ENCODE measurements at places on chromosomes 2 and 18.

- H3K4me1 ChIP-seq, result no peaks in the 10 kb centered on the region
- H3K27me3 ChIP-seq, result no peaks in the 10 kb centered on the region
- DNase-seq, result no peak
- H3K36me3 ChIP-seq, result no peaks in the 10 kb centered on the region
- no peak overlapping the region for H3K4me3 ChIP-seq
- H3K27ac ChIP-seq, result no peak overlapping the region
Observed at GRCh38 chr2:62467100-62467474, 38.9 kb downstream of the TMEM17 start.

- no peak for DNase-seq
- no peak overlapping the region for H3K4me3 ChIP-seq
- H3K27me3 ChIP-seq, result no peaks in the 10 kb centered on the region
Observed at GRCh38 chr2:101264360-101264939, 11.8 kb downstream of the CNOT11 start.

GRCh38 chr18:27750014-27750413 lies 426.9 kb downstream of the CDH2 start:
- no peak overlapping the region for H3K4me3 ChIP-seq
- no peaks in the 10 kb centered on the region for H3K27me3 ChIP-seq
- no peak for DNase-seq
- no peaks in the 10 kb centered on the region for H3K4me1 ChIP-seq
- H3K27ac ChIP-seq, result no peak overlapping the region

- no peaks in the 10 kb centered on the region for H3K4me1 ChIP-seq
- no peak overlapping the region for H3K27ac ChIP-seq
- no peak for DNase-seq
Observed at GRCh38 chr18:12086677-12087470, 6.8 kb upstream of the ANKRD62 start.

GRCh38 chr2:173298536-173299097 lies 56.1 kb upstream of the CDCA7 start:
- no peaks in the 10 kb centered on the region for H3K4me1 ChIP-seq
- no peak overlapping the region for H3K27ac ChIP-seq

DNA sequence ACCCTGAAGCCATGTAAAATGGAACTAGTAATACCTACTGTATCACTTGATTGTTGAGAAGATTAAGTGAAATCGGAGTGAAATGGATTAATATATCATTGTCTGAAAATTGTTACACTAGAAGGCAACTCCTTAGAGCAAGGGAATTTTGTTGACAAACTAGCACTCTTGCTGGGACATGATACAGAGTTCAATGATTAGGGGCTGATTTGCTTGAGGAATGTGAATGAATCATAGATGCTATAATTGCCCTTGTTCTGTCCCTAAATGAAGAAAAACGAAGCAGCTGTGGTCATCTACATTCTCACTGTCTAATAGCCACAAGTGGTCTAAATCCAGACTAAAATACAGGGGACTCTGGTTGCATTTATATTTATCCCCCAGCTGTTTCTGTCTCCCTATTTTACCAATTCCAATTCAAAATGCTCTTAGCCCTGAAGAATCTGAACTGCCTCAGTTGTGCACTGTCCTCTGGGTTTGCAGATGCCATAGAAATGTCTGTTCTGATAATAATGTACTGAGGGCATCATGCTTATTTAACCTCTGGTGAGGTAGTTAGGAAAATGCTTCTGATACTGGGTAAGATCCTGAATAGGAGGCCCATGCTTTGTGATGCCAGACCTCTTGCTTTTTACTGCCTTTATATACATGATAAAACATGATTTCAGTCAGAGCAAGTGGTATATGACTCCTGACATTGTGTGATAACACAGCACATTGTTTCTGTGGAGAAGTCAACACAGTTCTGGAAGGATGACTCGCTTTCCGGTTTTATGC lies 382.1 kb downstream of the NRXN1 start:
- no peaks in the 10 kb centered on the region for H3K4me1 ChIP-seq
- no peak overlapping the region for H3K27ac ChIP-seq

DNA sequence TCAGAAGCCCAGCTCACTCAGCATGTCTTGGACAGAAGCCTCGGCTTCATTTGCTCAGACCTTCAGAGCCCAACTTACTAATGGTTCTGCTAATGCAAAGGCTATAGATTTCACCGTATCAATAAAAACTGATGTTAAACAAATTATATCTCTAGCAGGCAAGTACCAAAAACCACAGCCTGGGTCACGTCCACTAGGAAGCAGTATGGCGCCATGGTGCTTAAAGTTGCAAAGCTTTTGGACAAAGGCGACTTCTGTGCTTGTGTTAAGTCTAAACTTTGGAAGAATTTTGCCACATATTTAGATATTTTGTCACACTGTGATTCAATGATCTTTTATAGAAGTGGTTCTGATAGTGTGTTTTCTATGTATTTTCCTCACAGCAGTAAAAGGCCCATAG lies 276.8 kb upstream of the PARD3B start:
- no peak for DNase-seq
- no peaks in the 10 kb centered on the region for H3K36me3 ChIP-seq
- H3K4me1 ChIP-seq, result peaks cover 3% of the 10 kb centered on the region
- H3K27ac ChIP-seq, result no peak overlapping the region

- no peak overlapping the region for H3K27ac ChIP-seq
- H3K4me1 ChIP-seq, result peaks cover 31% of the 10 kb centered on the region
- H3K27me3 ChIP-seq, result no peaks in the 10 kb centered on the region
- no peak for DNase-seq
- H3K4me3 ChIP-seq, result no peak overlapping the region
- H3K36me3 ChIP-seq, result no peaks in the 10 kb centered on the region
Observed at GRCh38 chr2:220275454-220275853, 648.0 kb downstream of the SLC4A3 start.

- H3K36me3 ChIP-seq, result no peaks in the 10 kb centered on the region
- no peak for DNase-seq
- no peaks in the 10 kb centered on the region for H3K4me1 ChIP-seq
- no peaks in the 10 kb centered on the region for H3K27me3 ChIP-seq
- H3K4me3 ChIP-seq, result no peak overlapping the region
Observed at GRCh38 chr2:225156853-225157451, 114.7 kb upstream of the DOCK10 start.

GRCh38 chr2:609881-610280 lies 67.3 kb downstream of the TMEM18 start:
- DNase-seq, result no peak
- H3K4me3 ChIP-seq, result no peak overlapping the region
- H3K27me3 ChIP-seq, result no peaks in the 10 kb centered on the region
- H3K36me3 ChIP-seq, result no peaks in the 10 kb centered on the region
- no peak overlapping the region for H3K27ac ChIP-seq

- no peaks in the 10 kb centered on the region for H3K4me1 ChIP-seq
- peaks cover 19% of the 10 kb centered on the region for H3K36me3 ChIP-seq
- no peak for DNase-seq
- no peak overlapping the region for H3K4me3 ChIP-seq
- no peak overlapping the region for H3K27ac ChIP-seq
Observed at GRCh38 chr2:113712941-113713340, 43.5 kb downstream of the SLC35F5 start.

GRCh38 chr2:26580151-26580550 lies 61.0 kb downstream of the CIB4 start:
- H3K36me3 ChIP-seq, result no peaks in the 10 kb centered on the region
- DNase-seq, result no peak
- no peaks in the 10 kb centered on the region for H3K27me3 ChIP-seq
- H3K27ac ChIP-seq, result no peak overlapping the region

- H3K4me3 ChIP-seq, result no peak overlapping the region
- DNase-seq, result no peak
- H3K27ac ChIP-seq, result no peak overlapping the region
- H3K4me1 ChIP-seq, result no peaks in the 10 kb centered on the region
- H3K27me3 ChIP-seq, result no peaks in the 10 kb centered on the region
- H3K36me3 ChIP-seq, result no peaks in the 10 kb centered on the region
Observed at GRCh38 chr18:49767111-49768050, 46.0 kb downstream of the ACAA2 start.

- H3K27me3 ChIP-seq, result no peaks in the 10 kb centered on the region
- H3K4me1 ChIP-seq, result no peaks in the 10 kb centered on the region
- no peaks in the 10 kb centered on the region for H3K36me3 ChIP-seq
- H3K4me3 ChIP-seq, result no peak overlapping the region
Observed at GRCh38 chr2:107281637-107282036, 395.7 kb upstream of the ST6GAL2 start.

DNA sequence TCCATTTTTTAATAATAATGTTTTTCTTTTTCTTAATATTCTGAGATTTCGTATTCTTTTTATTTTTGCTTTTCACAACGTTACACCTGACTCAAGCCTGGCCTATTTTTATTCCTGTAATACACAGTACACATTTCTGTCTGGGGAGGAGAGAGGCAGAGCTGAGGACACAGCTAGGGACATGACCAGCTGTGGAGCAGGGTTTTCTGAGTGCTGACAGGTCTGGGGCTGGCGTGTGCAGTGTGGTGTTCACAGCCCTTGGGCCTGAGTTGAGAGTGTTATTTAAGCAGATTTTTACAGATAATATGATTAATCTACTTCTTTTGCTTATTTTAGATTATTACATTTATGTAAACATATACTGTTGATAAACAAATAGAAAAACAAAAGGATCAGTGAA lies 55.9 kb downstream of the ZAP70 start:
- H3K4me1 ChIP-seq, result peaks cover 7% of the 10 kb centered on the region
- H3K27me3 ChIP-seq, result no peaks in the 10 kb centered on the region
- peaks cover 36% of the 10 kb centered on the region for H3K36me3 ChIP-seq
- H3K27ac ChIP-seq, result no peak overlapping the region

- peaks cover 14% of the 10 kb centered on the region for H3K4me1 ChIP-seq
- H3K27ac ChIP-seq, result no peak overlapping the region
- DNase-seq, result no peak
- no peak overlapping the region for H3K4me3 ChIP-seq
Observed at GRCh38 chr2:160258492-160258805, 58.4 kb upstream of the ITGB6 start.

- no peak overlapping the region for H3K27ac ChIP-seq
- H3K27me3 ChIP-seq, result no peaks in the 10 kb centered on the region
- H3K4me1 ChIP-seq, result no peaks in the 10 kb centered on the region
- no peak overlapping the region for H3K4me3 ChIP-seq
Observed at GRCh38 chr18:38663682-38664081, 1098.1 kb upstream of the CELF4 start.

DNA sequence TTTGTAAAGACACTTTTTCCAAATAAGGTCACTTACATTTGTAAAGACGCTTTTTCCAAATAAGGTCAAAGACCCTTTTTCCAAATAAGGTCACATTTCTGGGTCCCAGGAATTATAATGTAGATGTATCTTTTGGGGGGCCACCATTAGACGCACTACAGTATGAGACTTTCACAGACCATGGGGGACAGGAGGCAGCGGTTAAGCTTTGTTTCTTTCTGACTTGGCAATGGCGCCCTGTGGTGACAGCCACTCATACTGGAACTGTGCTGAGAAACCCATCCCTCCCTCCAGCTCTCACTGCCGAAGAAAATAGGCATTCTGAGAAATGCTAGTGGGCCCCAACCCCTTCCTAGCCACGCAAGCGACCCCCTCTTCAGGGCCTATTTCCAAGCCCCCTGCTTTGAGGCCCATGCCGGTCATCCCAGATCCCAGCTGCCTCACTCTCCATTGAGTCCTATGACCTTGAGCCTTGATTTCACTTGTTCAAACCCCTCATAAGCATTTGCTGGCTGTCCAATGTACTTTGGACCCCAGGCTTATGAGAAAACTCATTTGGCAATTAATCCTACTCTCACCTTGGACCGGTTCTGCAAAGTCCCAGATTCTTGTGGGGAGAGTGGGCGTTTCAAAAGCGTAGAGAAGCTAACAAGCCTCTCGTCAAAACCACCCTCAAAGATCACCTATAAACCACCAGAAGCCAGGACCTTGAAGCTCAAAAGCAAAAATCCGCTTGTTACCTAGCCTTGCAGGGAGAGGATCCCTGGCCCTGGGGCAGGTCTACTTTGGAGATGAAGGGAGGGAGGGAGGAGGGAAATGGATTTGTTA lies 11.3 kb upstream of the SPATA3 start:
- H3K27me3 ChIP-seq, result no peaks in the 10 kb centered on the region
- H3K4me3 ChIP-seq, result no peak overlapping the region

DNA sequence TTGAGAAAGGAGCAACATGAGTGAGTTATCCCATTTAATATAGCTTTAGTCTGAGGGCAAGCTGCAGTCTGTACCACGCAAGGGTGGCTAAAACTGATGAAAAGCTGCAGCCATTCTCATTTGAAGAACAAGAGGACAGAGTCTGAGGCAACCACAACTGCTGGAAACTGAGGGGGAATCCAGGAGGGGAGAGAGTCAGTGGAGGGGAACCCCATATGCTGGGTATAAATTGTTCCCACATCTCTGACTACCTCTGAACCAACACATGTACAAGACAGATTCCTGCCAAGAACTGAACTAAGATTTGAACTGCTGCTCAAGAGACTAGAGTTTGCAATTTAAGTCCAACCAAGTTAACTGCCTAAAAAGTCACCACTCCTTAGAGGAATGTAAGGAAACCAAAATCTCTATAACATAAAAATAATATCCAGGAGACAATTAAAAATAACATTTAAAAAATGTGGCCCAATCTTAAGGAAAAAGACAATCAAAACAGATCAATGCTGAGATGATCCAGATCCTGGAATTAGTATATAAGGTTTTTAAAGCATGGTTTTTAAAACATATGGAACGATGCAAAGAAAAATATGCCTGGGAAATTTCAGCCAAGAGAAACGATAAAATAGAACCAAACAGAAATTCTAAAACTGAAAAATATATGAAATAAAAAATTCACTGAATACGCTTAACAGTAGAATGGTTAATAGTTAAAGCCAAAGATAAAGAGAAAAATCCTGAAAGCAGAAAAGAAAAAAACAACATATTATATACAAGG lies 11.2 kb downstream of the CWC22 start:
- H3K27ac ChIP-seq, result no peak overlapping the region
- no peak overlapping the region for H3K4me3 ChIP-seq
- H3K4me1 ChIP-seq, result peaks cover 10% of the 10 kb centered on the region
- no peaks in the 10 kb centered on the region for H3K36me3 ChIP-seq

DNA sequence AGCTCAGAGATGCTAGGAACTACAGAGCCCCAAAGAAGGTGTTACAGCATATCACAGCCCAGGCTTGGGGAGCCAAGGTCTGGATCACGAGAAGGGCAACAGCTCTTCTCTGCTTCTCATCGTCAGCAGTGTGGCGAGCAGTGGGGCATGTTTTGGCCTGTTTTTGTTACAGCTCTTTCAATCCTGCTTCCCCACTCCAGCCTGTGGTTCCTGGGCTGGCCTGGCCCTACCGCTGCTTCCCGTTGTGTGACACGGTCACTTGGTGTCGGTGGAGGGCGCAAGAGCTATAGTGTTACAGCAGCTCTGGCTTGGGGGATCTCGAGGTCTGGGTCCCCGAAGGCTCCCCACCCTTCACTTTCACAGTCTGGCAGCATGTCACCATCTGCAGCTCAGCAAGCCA lies 870.2 kb downstream of the CBLN2 start:
- no peaks in the 10 kb centered on the region for H3K27me3 ChIP-seq
- DNase-seq, result no peak
- H3K36me3 ChIP-seq, result no peaks in the 10 kb centered on the region
- H3K27ac ChIP-seq, result no peak overlapping the region
- no peaks in the 10 kb centered on the region for H3K4me1 ChIP-seq

Data from thoracic aorta (tissue), 2 donors.